Choroid plexus epithelial cell (primary cell): ENCODE measurements at places on chromosomes 1 and 21.

DNA sequence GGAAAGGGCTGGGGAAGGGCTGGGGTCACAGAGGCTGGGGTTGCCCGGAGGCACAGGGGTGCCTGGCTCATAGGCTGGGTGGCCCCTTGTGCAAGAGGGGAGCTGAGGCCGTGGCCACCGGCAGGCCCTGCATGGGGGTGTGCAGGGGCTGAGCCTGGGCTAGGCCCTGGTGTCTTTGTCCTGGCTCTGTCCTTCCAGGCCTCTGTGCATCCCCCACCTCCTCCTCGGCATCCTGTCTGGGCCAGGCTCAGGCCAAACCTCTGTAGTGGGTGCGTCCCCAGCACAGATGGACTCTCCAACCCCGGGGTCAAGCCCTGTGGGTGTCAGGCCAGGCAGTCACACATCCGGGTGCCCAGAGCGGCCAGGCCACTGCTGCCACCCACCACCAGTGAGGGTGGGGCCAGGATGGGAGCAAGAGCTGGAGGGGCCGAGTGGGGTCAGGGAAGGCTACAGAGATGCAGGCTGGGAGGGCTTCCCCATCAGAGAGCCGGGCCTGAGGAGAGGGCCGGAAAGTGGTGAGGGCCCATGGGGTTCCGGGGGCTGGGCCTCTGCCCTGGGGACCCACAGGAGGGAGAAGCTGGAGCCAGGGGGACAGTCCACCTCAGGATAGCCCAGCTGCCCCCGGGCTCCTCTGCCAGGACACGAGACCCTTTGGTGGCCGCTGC is 19.4 kb downstream of the PANK4 start:
- DNase-seq: no peak

- DNase-seq: peak; percentile 54
Observed at GRCh38 chr21:27201197-27201596, 234.3 kb upstream of the ADAMTS5 start.

DNA sequence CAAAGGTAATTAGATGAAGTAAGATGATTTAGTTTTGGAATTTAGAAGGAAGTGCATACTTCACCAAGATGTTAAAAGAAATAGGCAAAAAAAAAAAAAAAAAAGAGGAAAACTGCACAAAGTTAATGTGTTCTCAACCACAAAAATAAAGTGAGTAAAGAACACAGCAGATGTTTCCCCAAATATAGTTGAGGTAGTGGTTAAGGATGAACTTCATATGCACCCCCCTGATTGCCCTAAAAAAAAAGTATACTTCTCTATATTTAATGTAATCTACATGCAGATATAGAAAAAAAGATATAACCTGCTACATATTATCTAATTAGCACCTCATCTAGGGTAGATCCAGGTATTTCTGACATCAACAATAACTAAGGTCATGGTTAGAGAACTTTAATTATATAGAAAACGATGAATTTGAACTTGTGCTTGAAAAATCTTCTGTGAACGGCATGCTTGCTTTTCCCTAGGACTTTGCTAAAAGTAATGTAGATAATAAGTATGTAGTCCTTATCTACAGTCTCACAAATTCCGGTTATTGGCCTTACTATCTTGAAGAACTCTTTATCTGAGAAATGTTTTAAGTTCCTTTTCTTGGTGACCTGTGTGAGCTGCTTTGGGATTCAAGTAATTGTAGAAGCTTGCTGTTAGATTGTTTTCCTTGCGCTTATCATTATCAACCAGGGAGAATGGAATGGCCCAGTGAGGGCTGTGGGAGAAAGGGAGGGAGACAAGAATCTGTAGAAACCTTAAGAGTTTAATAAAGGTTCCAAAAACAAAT is 70.1 kb upstream of the LRRC7 start:
- DNase-seq: no peak

DNA sequence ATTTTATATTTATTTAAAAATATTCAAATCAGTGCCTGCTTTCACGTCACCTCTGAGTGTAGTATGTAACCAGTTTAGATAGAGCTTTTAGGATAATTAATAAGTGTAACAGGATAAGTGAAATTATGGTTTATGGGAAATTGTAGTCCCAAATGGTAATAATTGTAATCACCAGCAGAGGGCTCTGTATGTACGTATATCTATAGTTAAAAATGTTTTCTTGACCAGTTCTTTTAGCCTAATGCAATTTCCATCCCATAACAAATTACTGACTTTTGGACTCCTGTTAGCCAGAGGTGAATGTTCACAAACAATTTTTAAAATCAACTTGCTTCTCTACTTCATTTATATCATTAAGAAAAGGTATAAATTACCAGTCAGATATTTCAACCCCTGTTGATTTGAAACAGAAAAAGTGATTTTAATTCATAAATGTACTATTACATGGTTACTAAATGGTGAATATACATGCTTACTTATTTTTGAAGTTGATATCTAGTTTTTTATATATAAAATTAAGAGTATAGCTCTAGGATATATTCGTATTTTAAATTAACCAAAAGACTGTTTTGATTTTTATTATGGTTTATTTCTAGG is 25.3 kb downstream of the SLC30A7 start:
- DNase-seq: peak; percentile 79

- no peak for DNase-seq
Observed at GRCh38 chr1:87077959-87078639, 163.7 kb downstream of the HS2ST1 start.

DNA sequence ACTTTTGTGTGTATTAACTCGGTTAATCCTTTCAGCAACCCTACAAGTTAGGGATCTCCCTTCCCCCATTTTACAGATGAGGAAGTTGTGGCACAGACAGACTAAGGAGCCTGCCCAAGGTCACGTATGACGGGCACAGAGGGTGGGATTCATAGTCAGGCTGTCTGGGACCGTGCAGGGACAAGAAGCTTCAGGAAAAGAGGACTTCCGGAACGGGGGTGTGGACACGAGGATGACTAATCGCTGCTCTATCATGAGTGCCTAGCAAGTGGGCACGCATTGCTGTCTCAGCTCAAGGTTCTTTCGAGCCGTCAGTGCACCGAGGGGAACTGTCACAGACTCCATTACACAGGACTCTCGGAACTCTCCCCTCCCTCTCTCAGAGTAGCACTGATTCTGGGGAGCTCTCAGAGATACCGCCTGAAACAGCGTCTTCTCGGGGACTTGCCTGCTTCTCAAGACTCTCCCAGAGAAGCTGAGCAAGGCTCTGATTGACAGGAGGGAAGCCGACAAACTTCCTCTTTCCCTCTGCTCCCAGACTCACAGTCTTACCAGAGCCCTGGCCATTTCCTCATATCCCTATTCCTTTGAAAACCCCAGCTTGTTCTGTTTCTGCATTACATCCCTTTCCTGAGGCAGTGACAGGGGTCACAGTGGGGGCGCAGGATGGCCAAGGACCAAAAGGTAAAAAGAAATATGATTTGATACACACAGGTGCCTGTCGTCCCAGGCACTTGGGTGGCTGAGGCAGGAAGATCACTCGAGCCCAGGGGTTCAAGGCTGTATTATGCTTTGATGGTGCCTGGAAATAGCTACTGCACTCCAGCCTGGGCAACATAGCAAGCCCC is 14.4 kb downstream of the FHAD1 start:
- no peak for DNase-seq

GRCh38 chr1:156203331-156203730 is 9.4 kb downstream of the SLC25A44 start:
- peak; percentile 73 for DNase-seq

- peak; percentile 96 for DNase-seq
Observed at GRCh38 chr1:116377541-116378529, 4.8 kb downstream of the ATP1A1 start.

DNA sequence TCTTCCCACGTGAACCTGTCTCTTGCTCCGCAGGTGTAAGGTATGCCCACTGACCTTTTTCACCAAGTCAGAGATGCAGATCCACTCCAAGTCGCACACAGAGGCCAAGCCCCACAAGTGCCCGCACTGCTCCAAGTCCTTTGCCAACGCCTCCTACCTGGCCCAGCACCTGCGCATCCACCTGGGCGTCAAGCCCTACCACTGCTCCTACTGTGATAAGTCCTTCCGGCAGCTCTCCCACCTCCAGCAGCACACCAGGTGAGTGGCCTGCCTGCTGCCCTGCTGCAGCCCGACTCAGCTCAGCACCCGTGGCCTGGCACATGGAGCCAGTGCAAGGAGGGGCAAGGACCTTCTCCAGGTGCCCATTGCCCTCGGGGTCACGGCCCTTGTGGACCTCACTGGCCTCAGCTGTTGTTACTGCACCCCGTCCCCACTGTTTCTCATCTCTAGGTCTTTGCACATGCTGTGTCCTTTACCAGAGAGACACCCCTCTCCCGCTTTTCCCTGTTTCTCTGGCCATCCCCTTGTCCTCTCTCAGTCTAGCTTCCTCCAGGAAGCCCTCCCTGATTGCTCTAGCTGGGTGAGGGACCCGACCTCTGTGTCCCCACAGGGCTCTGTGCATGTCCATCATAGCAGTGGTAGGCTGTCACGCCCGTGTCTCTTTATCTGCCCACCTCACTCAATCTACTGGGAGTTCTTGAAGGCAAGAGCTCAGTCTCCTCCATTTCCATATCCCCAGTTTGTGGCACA is 25.4 kb downstream of the ZNF362 start:
- DNase-seq: no peak
